Gastroesophageal sphincter (tissue), 4 donors: ENCODE measurements at places on chromosomes 4 and X.
A peak's percentile ranks its signal among the peaks of the same experiment; 100 is the strongest.

- no peak for ATAC-seq
Observed at GRCh38 chr4:109266236-109266635, 36.2 kb downstream of the COL25A1 start.

DNA sequence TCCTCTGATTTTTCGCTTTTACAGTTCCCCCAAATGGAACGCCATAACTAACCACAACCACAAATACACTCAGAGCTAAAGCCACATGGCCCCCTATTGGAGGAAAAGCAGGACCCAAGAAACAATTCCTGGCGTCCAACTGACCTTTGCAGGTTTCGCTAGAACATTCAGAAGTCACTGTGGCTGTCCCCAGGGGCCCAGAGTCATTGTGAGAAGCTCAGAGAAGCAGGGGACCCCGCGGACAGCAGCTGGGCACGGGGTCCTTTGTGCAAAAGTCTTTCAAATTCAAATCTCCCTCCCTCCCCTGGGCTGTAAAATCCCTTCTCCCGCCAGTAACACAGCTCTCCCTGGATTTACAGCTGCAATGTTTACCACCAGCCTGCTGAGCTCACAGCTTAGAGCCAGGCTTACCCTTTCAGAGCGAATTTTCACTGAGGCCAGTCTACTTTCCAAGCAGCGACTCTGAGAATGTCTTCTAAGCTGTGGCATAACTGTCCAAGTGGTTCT is 214.8 kb downstream of the CRLF2 start:
- ATAC-seq, result no peak

DNA sequence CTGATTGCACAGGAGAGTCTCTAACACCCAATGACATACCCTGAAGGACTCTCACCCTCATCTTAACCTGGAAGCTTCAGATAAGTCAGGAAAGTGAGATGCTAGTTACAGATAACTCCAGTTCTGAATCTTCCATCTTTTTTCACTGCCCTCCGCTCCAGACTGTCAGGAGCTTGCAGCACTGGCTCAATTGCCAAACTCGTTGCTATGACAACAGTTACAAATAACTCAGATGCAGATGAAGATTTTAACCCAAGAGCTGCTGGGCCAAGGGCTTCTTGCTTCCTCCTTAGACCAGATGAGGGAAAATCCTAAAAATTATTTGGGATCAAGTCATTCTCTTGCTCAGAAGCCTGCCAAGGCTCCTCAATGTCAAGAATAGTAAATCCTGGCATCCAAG is 109.1 kb upstream of the HUWE1 start:
- no peak for ATAC-seq

- ATAC-seq, result no peak
Observed at GRCh38 chrX:80812176-80812575, 2.5 kb upstream of the BRWD3 start.

- no peak for ATAC-seq
Observed at GRCh38 chrX:109862433-109862832, 129.4 kb upstream of the ACSL4 start.

- no peak for ATAC-seq
Observed at GRCh38 chrX:95919605-95920004, 765.0 kb upstream of the DIAPH2 start.

- no peak for ATAC-seq
Observed at GRCh38 chrX:8520178-8520577, 55.5 kb downstream of the VCX3B start.

DNA sequence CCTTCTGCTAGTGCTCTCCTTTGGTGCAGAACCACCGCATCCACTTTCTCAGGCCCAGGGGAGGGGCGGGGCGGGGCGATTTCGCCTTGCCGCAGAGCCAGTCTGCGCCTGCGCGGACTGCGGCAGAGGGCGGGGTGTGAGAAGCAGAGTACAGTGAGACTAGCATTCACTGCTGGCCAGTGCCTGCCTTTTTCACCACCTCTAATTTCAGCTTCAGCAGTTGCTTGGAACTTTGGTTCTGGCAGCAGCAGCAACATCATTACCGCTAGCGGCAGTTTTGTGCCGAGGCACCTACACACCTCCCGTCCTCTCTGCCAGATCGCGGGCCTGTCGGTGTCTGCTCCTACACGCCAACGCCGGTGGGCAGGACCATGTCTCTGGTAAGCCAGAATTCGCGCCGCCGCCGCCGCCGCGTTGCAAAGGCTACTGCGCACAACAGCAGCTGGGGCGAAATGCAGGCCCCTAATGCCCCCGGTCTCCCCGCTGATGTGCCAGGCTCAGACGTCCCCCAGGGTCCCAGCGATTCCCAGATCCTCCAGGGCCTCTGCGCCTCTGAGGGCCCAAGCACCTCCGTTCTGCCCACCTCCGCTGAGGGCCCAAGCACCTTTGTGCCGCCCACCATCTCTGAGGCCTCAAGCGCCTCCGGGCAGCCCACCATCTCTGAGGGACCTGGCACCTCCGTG is at the start of gene MAGEE1:
Gene MAGEE1 (plus strand): TSS at position 151 of the 683 bp plus-strand sequence. CDS start 221 bp downstream, at position 372.
- peak; percentile 89 for ATAC-seq

- ATAC-seq, result no peak
Observed at GRCh38 chr4:56748271-56748670, 67.2 kb upstream of the HOPX start.

DNA sequence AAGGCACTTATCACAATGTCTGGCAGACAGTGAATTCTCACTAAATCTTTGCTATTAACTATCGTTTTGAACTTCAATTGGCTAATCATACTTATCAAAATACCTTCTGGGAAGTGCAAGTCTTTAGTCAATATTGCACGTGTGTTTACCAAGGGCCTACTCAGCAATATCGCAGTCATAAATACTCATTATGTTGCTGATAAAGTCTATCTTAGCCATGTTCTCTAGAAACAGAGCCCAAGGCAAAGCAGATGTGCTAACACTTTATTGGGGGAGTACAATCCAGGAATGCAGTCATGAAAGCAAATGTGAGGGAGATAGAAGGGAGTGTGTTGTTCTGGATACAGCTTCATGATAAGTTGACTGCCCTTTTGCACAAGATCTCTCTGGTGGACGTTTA is 90.5 kb downstream of the FBXO8 start:
- no peak for ATAC-seq

DNA sequence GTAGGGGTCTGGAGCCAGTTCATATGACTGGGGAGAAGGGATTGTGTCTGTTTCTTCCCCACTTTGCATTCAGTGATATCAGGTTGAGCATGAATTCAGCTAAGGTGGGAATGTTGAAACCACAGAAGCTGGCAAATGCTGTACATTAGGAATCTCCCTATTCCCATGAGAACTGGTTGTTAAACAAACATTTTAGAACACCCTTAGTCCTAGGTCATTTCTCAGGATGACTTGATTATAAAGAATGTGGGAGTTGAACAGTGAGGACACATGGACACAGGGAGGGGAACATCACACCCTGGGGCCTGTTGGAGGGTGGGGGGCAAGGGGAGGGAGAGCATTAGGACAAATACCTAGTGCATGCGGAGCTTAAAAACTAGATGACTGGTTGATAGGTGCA is 62.6 kb upstream of the LIMCH1 start:
- no peak for ATAC-seq

- no peak for ATAC-seq
Observed at GRCh38 chr4:14092741-14093140, 465.2 kb upstream of the BOD1L1 start.

DNA sequence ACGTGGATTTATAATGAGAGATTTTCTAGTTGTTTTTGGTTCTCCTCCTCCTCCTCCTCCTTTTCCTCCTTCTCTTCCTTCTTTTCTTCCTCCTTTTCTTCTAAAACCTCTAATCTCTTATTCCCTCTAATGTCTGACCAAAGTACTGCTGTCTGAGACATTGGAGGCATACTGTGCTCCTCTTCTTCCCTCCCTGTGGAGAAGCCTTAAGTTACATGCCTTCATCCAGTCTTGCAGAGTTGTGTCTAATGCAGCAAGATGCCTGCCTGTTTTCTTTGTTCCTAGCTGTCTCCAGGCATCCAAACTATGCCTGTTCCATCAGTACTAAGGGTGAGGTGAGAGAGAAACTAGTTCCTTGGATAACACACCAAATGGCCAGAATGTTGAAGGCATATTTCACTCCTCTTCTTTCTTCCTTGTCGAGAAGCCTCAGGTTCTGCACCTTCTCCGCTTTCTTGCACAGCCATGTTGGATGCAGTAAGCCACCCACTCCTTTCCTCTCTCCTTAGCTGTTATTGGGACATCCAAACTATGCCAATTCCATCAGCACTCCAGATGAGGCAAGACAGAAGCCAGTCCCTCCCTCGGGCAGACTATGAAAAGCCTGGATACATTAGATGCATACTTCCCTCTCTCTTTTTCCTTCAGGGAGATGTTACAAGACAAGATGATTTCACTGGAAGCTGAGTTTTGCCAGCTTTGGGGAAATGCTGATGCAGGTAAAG is 285.7 kb upstream of the TRAM1L1 start:
- no peak for ATAC-seq

DNA sequence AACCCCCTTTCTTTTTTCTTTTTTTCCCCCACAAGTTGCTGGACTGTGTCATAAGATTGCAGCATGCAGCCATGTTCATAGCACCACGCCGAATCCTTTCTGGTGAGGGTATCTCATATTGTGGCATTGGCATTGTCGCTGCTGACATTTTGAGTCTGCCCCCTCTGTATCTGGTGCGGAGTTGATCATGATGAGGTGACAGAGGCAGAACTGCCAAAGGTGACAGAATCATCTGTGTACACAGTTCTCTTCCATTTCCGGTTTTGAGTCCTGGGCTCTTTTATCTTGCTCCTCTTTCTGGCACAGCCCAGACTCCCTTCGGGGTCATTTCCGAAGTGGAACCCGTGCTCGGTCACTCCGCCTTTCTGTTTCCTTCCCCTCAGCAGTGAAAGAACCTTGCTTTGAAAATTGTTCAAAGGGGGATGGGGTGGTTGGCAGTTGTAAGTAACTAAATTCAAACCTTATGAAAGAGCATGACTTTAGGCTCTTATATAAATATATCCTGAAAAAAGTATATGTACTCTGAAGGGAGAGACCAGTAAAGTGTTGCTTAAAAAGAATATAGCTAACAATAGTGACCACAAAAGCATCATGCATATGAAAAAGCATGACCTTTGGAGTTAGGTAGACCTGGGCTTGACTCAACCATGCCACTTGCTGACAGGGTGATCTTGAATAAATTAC is 55.0 kb upstream of the BMP2K start:
- ATAC-seq, result peak; percentile 50

GRCh38 chr4:57136281-57136680 is 26.1 kb upstream of the IGFBP7 start:
- no peak for ATAC-seq

- ATAC-seq, result no peak
Observed at GRCh38 chr4:47071901-47072341, 40.6 kb downstream of the GABRB1 start.

GRCh38 chr4:73426666-73427065 is 9.4 kb upstream of the AFP start:
- ATAC-seq, result no peak

DNA sequence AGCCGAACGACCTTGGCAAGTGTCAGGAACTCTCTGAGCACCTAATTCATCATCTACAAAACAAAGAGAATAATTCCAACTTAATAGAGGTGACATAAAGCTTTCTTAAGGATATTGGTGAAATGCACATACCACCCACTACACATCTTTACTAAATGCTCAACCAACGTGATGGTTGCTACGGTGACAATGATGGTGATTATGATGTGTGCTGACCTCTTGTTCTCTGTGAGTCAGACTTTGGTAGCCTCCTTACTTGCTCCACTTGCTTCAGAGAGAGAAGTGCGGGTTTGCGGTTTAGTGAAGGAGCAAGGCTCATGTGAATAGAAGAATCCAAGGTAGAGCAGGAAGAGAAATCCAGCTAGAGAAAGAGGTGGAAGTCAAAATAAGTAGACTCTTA is 52.8 kb upstream of the CLNK start:
- ATAC-seq, result no peak

GRCh38 chr4:96955226-96955625 is 1115.3 kb downstream of the PDHA2 start:
- no peak for ATAC-seq

DNA sequence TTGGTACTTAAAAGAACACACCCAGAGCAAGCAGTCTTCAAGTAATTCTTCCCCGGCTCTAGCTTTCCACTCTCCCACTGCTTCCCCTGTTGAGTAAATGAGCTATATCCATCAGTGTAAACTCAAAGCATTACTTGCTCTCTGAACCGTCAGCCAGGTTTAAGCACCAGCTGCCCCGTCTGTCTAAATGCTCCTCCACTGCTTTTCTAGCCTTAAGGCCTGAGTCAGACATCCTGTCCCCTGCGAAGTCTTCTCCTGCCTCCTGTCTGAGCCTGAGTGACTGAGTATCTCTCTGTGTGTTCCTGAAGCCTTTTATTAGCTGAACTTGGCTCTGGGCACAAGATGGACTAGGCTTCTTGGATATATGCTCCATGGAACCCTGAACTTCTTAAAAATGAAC is 205.1 kb downstream of the STK32B start:
- ATAC-seq, result no peak

DNA sequence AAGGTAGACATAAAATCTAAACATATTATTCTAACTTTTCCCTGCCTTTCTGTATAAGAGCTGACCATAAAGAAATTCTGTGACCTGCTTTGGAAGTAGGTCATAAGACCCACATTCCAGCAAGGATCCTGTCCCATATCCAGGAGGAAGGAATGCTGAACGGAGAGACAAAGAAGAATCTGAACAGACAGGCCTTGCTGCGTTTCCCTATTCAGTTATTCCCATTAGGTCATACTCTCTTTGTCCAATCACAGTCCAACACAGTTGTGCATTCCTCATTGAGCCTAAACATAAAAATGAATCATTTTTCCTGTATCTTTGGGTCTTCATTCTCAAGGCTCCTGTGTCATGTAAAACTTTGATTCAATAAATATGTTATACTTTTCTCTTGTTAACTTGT is 287.6 kb upstream of the TAPT1 start:
- ATAC-seq, result no peak

GRCh38 chr4:88823058-88823919 is 125.7 kb upstream of the NAP1L5 start:
- peak; percentile 96 for ATAC-seq

DNA sequence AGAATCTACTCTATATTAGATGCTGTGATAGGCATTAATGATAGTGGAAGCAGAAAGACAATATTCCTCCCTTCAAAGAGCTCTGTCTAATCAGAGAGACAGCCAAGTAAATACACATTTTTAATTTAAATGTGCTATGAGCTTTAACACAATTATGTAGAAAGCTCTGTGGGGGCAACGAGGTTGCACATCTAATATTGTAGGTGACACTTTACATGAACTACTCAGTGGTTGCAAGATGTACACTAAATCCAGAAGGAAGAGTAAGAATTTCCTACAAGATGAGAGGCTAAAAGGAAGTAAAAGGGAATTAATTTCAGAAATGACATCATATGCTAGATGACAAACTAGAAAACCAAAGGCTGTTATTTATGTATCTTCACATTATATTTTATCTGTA is 120.9 kb downstream of the SPCS3 start:
- no peak for ATAC-seq

- ATAC-seq, result peak; percentile 24
Observed at GRCh38 chr4:153483432-153484418, 17.6 kb downstream of the TMEM131L start.
